Stimulated activated CD8-positive, alpha-beta memory T cell treated with anti-CD3 and anti-CD28 coated beads, Interleukin-15, amount 100 ng/mL, for 48 hours (primary cell): ENCODE measurements at places on chromosomes 5 and 9.

- DNase-seq = no peak
These were observed 94.4 kb downstream of the ADRB2 start for GRCh38 chr5:148920646-148921288.

- DNase-seq = no peak
These were observed 11.6 kb downstream of the ARHGEF28 start for GRCh38 chr5:73637565-73637964.

GRCh38 chr5:138213161-138214029 is at the start of gene CDC23:
Gene CDC23, minus strand, starts transcription at chr5:138213323. Its CDS starts 11 bp downstream, at chr5:138213312.
- DNase-seq = peak; percentile 79

DNA sequence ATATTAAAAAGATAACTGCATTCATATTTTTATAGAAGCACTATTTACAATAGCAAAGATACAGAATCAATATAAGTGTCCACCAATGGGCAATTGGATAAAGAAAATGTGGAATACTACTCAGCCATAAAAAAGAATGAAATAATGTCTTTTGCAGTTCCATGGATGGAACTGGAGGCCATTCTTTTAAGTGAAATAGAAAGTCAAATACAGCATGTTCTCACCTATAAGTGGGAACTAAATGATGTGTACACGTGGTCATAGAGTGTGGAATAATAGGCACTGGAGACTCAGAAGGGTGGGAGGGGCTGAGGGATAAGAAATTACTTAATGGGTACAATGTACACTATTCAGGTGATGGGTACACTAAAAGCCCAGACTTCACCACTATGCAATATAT is 53.2 kb downstream of the DENND1A start:
- DNase-seq = no peak

GRCh38 chr5:32163785-32164184 is 10.3 kb downstream of the GOLPH3 start:
- no peak for DNase-seq

DNA sequence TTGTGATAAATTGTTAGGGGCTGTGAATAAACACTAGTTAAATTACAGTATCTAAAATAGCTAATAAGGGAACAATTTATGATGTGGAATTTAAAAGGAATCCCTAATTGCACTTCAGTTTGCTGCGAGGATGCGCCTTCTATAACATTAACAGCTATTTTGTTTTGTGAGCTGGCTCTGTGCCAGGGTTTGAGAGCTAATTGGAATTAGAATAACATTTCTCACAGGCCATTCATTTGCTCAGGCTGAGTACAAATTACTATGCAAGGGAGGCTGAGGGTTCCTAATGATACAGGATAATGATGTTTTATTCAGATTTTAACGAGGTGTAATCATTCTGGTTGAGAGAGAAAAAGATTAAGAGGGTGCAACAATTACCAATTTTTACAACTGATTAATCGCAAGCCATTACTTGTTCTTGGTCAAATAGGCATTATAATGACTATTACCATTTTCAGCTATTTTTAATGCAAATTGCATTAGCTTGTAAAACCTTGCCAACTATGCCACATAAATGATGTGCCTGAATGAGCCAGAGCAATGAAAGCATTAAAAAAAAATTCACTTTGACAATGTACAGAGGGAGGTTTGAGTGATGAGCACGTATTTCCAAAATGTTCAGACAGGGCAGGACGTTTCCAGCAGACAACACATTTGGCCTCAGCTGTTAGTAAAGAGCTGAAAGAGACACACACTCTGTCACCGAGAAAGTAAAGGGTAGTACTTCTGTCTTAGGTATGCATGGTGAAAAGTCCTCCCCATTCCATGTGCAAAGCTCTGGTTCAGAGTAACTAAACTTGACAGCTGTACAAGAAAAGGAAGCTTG is 576.5 kb downstream of the TLE1 start:
- no peak for DNase-seq

DNA sequence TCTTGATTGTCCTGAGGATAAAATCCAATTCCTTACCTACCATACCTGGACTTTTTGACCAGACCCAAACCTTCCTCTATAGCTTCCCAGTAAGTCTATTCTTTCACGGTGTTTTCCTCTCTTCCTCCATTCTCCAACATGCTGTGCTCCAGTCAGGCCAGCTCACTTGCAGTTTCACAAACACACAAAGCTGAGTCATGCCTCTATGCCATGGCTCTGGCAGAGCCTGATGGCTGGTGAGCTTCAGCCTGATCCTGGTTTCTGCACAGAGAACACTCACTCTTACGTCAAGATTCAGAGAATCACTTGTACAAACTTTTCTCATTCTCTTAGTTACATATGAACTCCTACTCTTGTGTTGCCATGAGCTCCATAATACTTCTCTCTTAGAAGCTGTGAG is 27.7 kb upstream of the PAX5 start:
- no peak for DNase-seq

GRCh38 chr9:93247099-93247865 is 63.3 kb downstream of the WNK2 start:
- no peak for DNase-seq
